ENCODE measurements at places on chromosomes 5 and 9.

DNA sequence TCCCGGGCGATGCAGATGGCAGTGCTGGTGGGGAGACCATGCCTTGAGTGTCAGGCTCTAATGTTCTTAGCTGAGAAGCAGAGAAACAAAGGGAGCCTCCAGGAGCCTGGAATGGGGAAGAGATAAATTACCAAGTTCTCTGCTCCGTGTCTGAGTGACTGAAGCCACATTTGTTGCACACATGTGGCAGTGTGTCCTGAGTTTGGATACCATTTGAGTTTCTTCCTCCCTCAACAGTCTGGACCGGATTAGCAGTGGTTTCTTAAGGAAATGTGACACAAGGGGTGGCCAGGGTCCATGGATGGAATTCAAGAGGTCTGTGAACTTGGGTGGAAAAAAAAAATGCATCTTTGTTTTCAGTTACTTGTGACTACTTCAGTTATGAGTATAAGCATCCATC, 50.7 kb upstream of the GARNL3 start:
- H3K4me1 ChIP-seq, result no peaks in the 10 kb centered on the region
- no peak for DNase-seq
- H3K36me3 ChIP-seq, result no peaks in the 10 kb centered on the region
- no peak overlapping the region for H3K4me3 ChIP-seq
- H3K27me3 ChIP-seq, result no peaks in the 10 kb centered on the region

GRCh38 chr5:151811593-151812321, 40.0 kb downstream of the G3BP1 start:
- H3K27me3 ChIP-seq, result no peaks in the 10 kb centered on the region
- no peak for DNase-seq
- no peak overlapping the region for H3K4me3 ChIP-seq
- H3K4me1 ChIP-seq, result no peaks in the 10 kb centered on the region
- peaks cover 22% of the 10 kb centered on the region for H3K36me3 ChIP-seq

- H3K4me3 ChIP-seq, result no peak overlapping the region
- no peaks in the 10 kb centered on the region for H3K4me1 ChIP-seq
- H3K36me3 ChIP-seq, result no peaks in the 10 kb centered on the region
- DNase-seq, result no peak
These were observed 36.6 kb downstream of the FAM240B start for GRCh38 chr9:38683336-38683735.

DNA sequence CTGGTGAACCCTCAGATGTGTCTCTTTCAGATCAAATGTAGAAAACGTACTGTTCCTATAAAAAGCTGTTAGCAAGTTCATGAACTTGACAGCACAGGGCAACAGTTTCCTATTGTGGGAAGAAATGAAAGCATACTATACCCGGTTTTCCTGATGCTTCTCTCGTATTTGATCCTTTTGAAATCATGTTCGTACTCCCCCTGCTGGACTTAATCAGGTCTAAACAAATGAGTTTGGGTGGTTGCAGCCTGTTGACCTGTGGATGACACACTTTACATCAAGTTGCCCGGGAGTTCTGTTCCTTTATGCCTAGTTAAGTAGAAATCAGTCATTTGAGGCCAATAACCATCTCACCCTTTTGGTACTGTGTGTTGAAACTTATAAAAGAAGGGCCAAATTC, 1992.3 kb downstream of the MAT2B start:
- DNase-seq, result no peak
- no peak overlapping the region for H3K4me3 ChIP-seq
- H3K36me3 ChIP-seq, result no peaks in the 10 kb centered on the region
- no peaks in the 10 kb centered on the region for H3K27me3 ChIP-seq

DNA sequence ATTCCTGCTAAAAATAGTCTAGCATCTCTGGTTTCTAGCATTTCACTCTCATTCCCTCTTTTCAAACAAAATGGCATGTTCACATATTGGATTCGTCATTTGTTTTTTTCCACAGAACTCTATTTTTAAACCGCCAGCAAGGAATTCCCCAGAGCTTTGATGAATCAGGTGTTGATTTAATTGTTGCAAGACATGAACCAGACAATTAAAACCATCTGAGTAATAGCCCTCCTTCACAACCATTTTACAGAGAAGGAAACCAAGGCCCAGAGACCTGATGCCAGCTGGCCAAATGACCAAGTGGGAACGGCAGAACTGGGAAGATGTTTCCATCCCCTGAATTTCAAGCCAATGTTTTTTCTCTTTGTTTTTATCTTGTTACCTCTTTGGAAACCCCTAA, 167.0 kb downstream of the CAAP1 start:
- DNase-seq, result no peak
- H3K4me1 ChIP-seq, result no peaks in the 10 kb centered on the region
- no peaks in the 10 kb centered on the region for H3K27me3 ChIP-seq

- no peak for DNase-seq
- H3K27ac ChIP-seq, result no peak overlapping the region
- no peaks in the 10 kb centered on the region for H3K4me1 ChIP-seq
- H3K27me3 ChIP-seq, result no peaks in the 10 kb centered on the region
These were observed 459.9 kb upstream of the ZNF462 start for GRCh38 chr9:106403081-106403480.

DNA sequence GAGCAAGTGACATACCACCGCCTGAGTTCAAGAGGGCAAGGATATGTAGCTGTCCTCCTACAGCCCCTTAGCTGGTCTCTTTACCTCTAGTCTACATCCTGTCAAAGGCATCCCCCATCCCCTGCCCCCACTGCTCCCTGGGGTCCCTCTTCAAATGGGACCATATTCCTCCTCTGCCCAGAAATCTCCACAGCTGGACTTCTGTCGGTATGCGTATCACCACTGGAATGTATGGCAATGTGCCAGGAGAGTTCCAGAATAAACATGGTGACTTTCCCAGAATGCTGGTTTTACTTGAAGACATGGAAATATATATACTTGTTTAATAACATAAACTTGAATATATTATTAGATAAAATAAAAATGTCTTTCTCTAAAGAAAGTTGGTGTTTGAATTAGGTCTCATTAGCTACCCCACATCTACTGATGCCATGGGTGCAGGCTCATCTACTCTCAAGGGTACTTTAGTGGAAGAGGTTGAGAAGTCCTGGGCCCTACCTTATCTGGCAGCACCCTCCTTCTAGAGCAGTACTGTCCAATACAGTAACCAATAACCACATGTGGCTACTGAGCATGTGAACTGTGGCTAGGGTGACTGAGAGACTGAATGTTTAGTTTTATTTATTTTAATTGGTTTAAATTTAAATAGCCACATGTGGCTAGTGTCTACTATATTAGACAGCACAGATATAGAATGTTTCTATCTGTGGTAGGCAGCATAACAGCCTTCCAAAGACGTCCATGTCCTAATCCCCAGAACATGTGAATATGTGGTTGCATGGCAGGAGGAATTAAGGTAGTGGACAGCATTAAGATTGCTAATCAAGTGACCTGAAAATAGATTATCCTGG, 181.7 kb upstream of the SLC30A5 start:
- no peaks in the 10 kb centered on the region for H3K27me3 ChIP-seq
- no peak overlapping the region for H3K4me3 ChIP-seq
- H3K27ac ChIP-seq, result no peak overlapping the region
- no peaks in the 10 kb centered on the region for H3K4me1 ChIP-seq

GRCh38 chr9:3215658-3216057, 310.1 kb downstream of the RFX3 start:
- no peak overlapping the region for H3K4me3 ChIP-seq
- no peaks in the 10 kb centered on the region for H3K36me3 ChIP-seq
- H3K4me1 ChIP-seq, result no peaks in the 10 kb centered on the region
- H3K27ac ChIP-seq, result no peak overlapping the region
- no peak for DNase-seq

DNA sequence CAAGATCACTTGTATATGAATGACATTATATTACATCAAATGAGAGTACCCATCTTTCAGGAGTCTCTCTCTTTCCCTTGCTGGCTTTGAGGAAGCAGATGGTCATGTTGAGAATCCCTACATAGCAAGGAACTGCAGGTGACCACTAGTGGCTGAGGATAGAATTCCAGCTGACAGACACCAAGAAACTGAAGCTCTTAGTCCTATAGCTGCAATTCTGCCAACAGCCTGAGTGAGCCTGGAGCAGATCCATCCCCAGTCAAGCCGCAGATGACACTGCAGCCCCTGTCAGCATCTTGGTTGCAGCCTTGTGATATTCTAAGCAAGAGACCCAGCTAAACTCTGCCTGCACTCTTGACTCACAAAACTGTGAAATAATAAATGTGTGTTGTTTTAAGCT, 531.5 kb downstream of the CSNK1G3 start:
- H3K27me3 ChIP-seq, result no peaks in the 10 kb centered on the region
- no peaks in the 10 kb centered on the region for H3K36me3 ChIP-seq

GRCh38 chr9:133120501-133121197, 391 bp downstream of the RALGDS start:
- DNase-seq, result no peak
- peaks cover 93% of the 10 kb centered on the region for H3K4me1 ChIP-seq
- no peaks in the 10 kb centered on the region for H3K27me3 ChIP-seq
- H3K36me3 ChIP-seq, result peaks cover 4% of the 10 kb centered on the region
- peak overlapping the region; percentile 70 for H3K27ac ChIP-seq

DNA sequence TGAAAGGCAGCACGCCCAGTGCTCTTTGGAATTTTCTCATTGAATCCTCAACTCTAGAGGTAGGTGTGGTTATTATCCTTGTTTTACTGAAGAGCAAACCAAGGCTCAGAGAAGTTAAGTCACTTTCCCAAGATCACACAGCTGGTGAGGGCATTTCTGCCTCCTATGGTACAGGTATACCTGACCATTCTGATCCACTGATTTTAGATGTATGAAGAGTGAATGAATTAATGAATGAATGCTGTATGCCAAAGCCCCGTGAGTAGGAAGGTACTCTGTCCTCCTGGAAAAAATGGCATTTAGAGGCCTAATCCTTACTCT, 18.2 kb upstream of the CSF1R start:
- H3K4me1 ChIP-seq, result no peaks in the 10 kb centered on the region
- H3K4me3 ChIP-seq, result no peak overlapping the region
- DNase-seq, result no peak
- no peaks in the 10 kb centered on the region for H3K27me3 ChIP-seq
- no peaks in the 10 kb centered on the region for H3K36me3 ChIP-seq

DNA sequence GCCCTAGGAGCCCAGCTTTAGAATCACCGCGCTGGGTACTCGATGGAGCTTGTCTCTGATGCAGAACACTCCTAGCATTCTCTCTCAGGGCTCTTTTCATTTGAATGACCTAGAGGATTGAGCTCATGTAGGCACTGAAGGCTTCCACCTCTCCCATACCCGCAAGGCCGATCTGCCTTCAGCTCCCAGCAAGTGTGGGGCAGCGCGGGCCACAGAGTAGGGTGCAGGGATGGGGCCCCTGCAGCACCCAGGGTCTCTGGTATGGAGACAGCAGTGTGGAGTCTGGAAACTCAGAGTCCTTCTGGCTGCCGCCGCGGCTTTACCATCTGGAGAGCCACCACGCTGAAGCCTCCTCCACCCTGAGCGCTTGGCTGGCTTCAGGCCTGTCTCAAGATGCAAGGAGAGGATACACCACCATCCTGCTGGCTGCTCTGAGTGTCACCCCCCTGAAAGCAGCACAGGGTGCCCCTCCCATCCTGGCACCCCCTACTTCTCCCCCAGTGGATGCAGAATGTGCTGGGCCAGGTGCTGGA, 12.9 kb downstream of the STKLD1 start:
- no peak overlapping the region for H3K4me3 ChIP-seq
- H3K4me1 ChIP-seq, result no peaks in the 10 kb centered on the region
- H3K27ac ChIP-seq, result no peak overlapping the region
- DNase-seq, result no peak
- no peaks in the 10 kb centered on the region for H3K27me3 ChIP-seq
- no peaks in the 10 kb centered on the region for H3K36me3 ChIP-seq

DNA sequence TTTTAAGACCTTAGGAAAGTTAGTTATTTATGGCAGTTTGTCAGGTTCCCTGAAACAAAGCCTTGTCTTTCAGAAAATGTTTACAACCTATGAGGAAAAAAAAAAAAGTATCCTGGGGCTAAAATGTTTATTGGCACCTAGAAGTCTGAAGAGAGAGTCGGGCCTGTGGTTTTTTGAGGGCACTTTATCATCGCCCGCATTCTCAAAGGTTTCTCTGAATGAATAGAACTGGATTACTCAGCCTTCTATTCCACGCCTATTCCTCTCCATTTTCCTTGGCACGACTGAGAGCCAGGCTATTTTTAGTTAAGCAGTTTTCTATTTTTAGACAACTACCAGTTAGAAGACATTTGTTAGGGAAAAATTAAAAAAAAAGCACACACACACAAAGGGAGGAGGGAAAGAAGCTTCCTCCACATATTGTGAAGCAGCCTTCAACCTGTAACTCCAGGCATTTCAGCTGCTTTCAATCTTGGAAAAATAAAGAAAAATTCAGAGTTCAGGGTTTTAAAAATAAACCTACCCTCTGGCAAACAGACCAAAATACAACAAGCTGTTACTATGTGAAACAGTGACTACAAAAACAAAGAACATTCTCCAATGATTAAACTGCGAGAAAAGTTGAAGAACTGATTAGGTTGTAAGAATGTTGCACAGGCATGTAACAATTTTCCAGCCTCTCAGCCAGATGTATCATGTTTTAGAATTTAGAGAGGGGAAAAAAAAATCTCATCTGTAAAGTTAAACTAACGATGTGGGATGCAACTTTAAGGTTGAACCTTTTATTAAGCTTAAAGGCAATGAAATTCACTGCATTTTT, 97.0 kb downstream of the MEF2C start:
- H3K36me3 ChIP-seq, result no peaks in the 10 kb centered on the region
- no peak overlapping the region for H3K4me3 ChIP-seq
- DNase-seq, result no peak
- no peaks in the 10 kb centered on the region for H3K27me3 ChIP-seq
- H3K4me1 ChIP-seq, result no peaks in the 10 kb centered on the region
- H3K27ac ChIP-seq, result no peak overlapping the region

GRCh38 chr5:111757355-111758283, 625 bp upstream of the NREP start:
- no peak overlapping the region for H3K27ac ChIP-seq
- H3K27me3 ChIP-seq, result no peaks in the 10 kb centered on the region
- no peaks in the 10 kb centered on the region for H3K36me3 ChIP-seq
- no peaks in the 10 kb centered on the region for H3K4me1 ChIP-seq
- peak; percentile 70 for DNase-seq

DNA sequence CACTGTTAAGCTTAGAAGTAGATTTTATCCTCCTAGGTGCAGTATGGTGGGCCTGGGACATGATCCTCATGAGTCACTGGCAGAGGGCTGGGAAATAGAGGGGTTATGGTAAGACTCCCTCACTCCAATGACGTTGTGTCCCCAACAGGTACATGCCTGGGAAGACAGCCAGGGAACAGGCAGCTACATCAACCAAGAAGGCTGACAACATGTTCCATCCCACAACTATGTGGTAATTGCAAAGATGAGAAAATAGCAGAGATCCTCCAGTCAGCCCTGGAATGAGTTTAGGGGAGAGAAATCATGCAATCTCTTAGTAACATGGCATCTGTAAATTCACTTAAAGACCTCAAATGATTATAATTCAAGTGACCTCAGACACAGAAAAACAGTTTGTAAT, 114.4 kb upstream of the LIFR start:
- H3K4me3 ChIP-seq, result no peak overlapping the region
- DNase-seq, result no peak
- no peak overlapping the region for H3K27ac ChIP-seq
- H3K27me3 ChIP-seq, result no peaks in the 10 kb centered on the region
- no peaks in the 10 kb centered on the region for H3K36me3 ChIP-seq

GRCh38 chr9:70504834-70505233, 90.4 kb upstream of the KLF9 start:
- H3K4me3 ChIP-seq, result no peak overlapping the region
- no peaks in the 10 kb centered on the region for H3K27me3 ChIP-seq

GRCh38 chr9:23837038-23837437, 11.0 kb upstream of the ELAVL2 start:
- DNase-seq, result no peak
- H3K27me3 ChIP-seq, result no peaks in the 10 kb centered on the region
- H3K4me1 ChIP-seq, result no peaks in the 10 kb centered on the region
- H3K27ac ChIP-seq, result no peak overlapping the region
- H3K36me3 ChIP-seq, result no peaks in the 10 kb centered on the region
- no peak overlapping the region for H3K4me3 ChIP-seq

Measured in CD4-positive, alpha-beta memory T cell (primary cell).